Naive thymus-derived CD8-positive, alpha-beta T cell (primary cell): ENCODE measurements at places on chromosomes 16 and 17.

DNA sequence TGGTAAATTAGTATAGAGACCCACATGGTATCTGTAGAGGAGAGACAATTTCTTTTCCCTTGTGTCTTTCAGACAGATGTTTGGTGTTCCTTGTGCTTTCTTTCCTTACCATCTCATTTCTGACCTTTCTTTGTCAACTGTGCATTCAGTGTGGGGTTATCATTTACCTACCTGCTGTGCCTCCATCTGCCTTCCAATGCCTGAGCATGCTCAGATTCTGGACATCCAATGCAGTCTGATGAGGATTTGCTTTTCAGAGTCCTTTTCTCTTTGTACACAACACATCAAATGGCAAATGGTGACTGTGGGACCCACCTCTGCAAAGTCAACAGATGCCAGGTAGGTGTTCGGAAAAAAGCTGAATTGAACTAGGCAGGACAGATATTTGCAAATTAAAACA, 364.8 kb downstream of the CA10 start:
- H3K27me3 ChIP-seq, result peaks cover 30% of the 10 kb centered on the region
- no peak for DNase-seq
- no peak overlapping the region for H3K27ac ChIP-seq

GRCh38 chr16:89458551-89458950, 31.8 kb downstream of the ANKRD11 start:
- H3K36me3 ChIP-seq, result peaks cover 6% of the 10 kb centered on the region
- peak overlapping the region; percentile 7 for H3K27ac ChIP-seq
- no peak for DNase-seq

- no peaks in the 10 kb centered on the region for H3K36me3 ChIP-seq
- peaks cover 46% of the 10 kb centered on the region for H3K27me3 ChIP-seq
- DNase-seq, result no peak
- no peak overlapping the region for H3K4me3 ChIP-seq
- no peak overlapping the region for H3K27ac ChIP-seq
Observed at GRCh38 chr17:55242476-55242875, 22.3 kb upstream of the HLF start.

- DNase-seq, result no peak
- H3K27me3 ChIP-seq, result no peaks in the 10 kb centered on the region
- H3K4me1 ChIP-seq, result no peaks in the 10 kb centered on the region
- no peaks in the 10 kb centered on the region for H3K36me3 ChIP-seq
- H3K27ac ChIP-seq, result no peak overlapping the region
- H3K4me3 ChIP-seq, result no peak overlapping the region
Observed at GRCh38 chr17:44797802-44798201, 32.3 kb downstream of the GJC1 start.

GRCh38 chr17:76079956-76080767, 1.2 kb downstream of the ZACN start:
- peaks cover 47% of the 10 kb centered on the region for H3K4me1 ChIP-seq
- peaks cover 13% of the 10 kb centered on the region for H3K27me3 ChIP-seq
- H3K36me3 ChIP-seq, result peaks cover 16% of the 10 kb centered on the region

DNA sequence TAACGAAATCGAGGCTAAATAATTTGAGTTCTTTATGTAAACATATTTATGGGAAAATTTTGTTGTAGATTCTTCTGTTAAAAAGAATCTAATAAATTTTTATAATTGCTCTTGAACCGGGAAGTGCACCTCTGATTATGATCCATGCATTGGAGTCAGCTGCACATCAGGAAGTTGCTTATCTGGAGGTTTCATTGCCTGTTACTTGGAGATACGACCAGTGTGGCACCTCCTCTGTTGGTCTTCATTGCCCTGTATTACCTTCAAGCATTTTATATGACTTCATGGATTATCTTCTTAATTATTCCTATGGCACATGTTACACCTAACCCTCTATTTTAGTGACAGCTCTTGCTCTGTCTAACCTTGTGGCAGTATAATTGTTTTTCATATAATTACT, 312.6 kb upstream of the TBX2 start:
- no peak overlapping the region for H3K4me3 ChIP-seq
- DNase-seq, result no peak
- peaks cover 17% of the 10 kb centered on the region for H3K36me3 ChIP-seq
- H3K4me1 ChIP-seq, result no peaks in the 10 kb centered on the region

GRCh38 chr16:79608976-79609375, 8.4 kb upstream of the MAF start:
- no peak overlapping the region for H3K27ac ChIP-seq
- no peaks in the 10 kb centered on the region for H3K4me1 ChIP-seq
- H3K4me3 ChIP-seq, result no peak overlapping the region
- no peak for DNase-seq
- H3K36me3 ChIP-seq, result no peaks in the 10 kb centered on the region
- peaks cover 29% of the 10 kb centered on the region for H3K27me3 ChIP-seq

DNA sequence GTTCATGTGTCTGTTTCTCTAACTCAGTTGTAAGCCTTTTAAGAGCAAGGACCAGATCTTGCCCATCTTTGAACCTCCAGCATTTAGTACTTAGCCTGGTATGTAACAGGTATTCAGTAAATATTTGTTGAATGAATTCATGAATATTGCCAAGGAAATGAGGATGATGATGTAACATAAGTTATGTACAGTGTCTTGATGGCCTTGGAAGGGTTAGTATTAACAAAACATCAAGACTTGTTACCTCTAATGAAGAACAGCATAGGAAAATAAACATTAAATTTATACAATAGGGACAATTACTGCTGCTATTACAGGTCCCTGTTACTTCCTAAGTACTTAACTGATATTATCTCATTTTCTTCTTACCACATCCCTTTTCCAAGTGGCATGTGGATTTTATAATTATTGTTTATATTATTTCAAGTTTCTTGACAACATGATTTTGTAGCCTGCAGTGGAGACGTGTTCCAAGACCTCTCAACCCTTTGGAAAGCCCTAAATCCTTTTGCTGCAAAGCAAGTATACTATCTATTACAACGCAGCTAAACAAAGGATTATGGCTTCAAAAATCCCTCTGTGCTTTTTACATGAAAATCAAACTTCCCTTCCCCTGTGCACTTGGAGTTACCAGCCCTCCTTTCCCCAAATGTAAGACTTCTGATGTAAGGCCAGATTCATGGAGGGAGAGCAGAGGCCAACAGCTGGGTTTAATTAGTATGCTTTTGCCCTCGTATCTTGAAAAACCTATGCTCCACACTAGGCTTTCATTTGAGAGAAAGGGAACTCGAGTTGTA, 77.4 kb upstream of the SMIM36 start:
- no peaks in the 10 kb centered on the region for H3K36me3 ChIP-seq
- DNase-seq, result no peak
- H3K27ac ChIP-seq, result no peak overlapping the region
- peaks cover 9% of the 10 kb centered on the region for H3K27me3 ChIP-seq

GRCh38 chr17:70606086-70606485, 436.8 kb downstream of the KCNJ2 start:
- H3K27ac ChIP-seq, result no peak overlapping the region
- H3K4me1 ChIP-seq, result no peaks in the 10 kb centered on the region
- no peak for DNase-seq
- H3K27me3 ChIP-seq, result peaks cover 8% of the 10 kb centered on the region
- no peak overlapping the region for H3K4me3 ChIP-seq
- no peaks in the 10 kb centered on the region for H3K36me3 ChIP-seq

GRCh38 chr17:58228679-58229078, 9.6 kb upstream of the MKS1 start:
- DNase-seq, result no peak
- H3K27me3 ChIP-seq, result peaks cover 25% of the 10 kb centered on the region
- H3K4me1 ChIP-seq, result no peaks in the 10 kb centered on the region
- no peak overlapping the region for H3K27ac ChIP-seq
- no peaks in the 10 kb centered on the region for H3K36me3 ChIP-seq

DNA sequence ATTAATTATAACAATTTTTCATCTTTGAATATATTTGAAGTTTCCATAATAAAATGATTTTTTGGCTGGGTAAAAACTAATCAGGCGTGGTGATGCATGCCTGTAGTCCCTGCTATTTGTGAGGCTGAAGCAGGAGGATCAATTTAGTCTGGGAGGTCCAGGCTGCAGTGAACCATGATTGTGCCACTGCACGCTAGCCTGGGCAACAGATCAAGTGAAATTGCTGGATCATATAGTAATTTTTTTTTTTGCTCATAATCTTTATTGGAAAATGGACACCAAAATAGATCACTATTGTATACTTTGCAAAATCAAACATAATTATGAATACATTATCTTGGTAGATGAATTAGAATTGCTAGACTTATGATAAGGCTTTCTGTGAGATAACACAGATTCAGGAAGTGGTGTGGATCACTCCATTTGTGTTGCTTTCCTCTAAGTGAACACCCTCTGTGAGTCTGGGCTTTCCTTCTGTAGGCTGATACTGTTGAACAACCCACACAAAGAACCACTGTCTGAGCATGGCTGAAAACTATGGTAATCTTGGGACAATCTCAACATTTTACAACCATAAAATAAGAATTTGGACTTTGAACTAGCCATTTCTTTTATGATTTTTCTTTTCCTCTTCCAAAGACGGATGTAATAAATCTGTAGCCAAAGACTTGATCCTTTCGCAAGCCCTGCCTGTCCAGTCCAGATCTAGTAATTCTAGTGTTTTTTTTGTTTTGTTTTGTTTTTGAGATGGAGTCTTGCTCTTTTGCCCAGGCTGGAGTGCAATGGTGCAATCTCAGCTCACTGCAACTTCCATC, 5.6 kb upstream of the ST3GAL2 start:
- H3K36me3 ChIP-seq, result no peaks in the 10 kb centered on the region
- H3K27me3 ChIP-seq, result no peaks in the 10 kb centered on the region
- H3K4me3 ChIP-seq, result no peak overlapping the region
- no peak overlapping the region for H3K27ac ChIP-seq

- H3K27ac ChIP-seq, result no peak overlapping the region
- no peaks in the 10 kb centered on the region for H3K36me3 ChIP-seq
- DNase-seq, result no peak
- H3K4me1 ChIP-seq, result peaks cover 12% of the 10 kb centered on the region
- H3K27me3 ChIP-seq, result no peaks in the 10 kb centered on the region
Observed at GRCh38 chr16:53103811-53104210, 49.0 kb downstream of the CHD9 start.

- no peak overlapping the region for H3K4me3 ChIP-seq
- H3K27ac ChIP-seq, result no peak overlapping the region
- peaks cover 33% of the 10 kb centered on the region for H3K36me3 ChIP-seq
- no peaks in the 10 kb centered on the region for H3K27me3 ChIP-seq
- H3K4me1 ChIP-seq, result no peaks in the 10 kb centered on the region
Observed at GRCh38 chr17:3029213-3029913, 34.0 kb downstream of the OR1D5 start.

DNA sequence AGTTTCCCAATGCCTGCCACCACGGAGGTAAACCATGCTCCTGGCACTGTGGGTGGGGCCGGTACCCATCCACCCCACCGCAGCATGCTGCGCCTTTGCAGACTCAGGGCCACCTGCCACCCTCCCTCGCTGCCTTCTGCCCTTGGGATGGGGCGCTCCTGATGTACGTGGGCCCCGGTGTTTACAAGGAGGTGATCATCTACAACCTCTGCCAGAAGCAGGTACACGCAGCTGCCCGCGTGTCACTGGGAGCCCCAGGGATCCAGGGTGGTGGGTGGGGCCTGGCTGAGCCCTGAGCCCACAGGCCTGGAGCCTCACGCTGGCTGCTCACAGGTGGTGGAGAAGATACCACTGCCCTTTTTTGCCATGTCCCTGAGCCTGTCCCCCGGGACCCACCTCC, 1.4 kb upstream of the RHOT2 start:
- no peak overlapping the region for H3K27ac ChIP-seq
- H3K36me3 ChIP-seq, result no peaks in the 10 kb centered on the region
- H3K27me3 ChIP-seq, result no peaks in the 10 kb centered on the region
- peaks cover 14% of the 10 kb centered on the region for H3K4me1 ChIP-seq

- H3K27me3 ChIP-seq, result no peaks in the 10 kb centered on the region
- peak overlapping the region; percentile 80 for H3K27ac ChIP-seq
- H3K4me1 ChIP-seq, result peaks cover 3% of the 10 kb centered on the region
- no peak for DNase-seq
Observed at GRCh38 chr17:76826330-76827068, 41.7 kb upstream of the MGAT5B start.

DNA sequence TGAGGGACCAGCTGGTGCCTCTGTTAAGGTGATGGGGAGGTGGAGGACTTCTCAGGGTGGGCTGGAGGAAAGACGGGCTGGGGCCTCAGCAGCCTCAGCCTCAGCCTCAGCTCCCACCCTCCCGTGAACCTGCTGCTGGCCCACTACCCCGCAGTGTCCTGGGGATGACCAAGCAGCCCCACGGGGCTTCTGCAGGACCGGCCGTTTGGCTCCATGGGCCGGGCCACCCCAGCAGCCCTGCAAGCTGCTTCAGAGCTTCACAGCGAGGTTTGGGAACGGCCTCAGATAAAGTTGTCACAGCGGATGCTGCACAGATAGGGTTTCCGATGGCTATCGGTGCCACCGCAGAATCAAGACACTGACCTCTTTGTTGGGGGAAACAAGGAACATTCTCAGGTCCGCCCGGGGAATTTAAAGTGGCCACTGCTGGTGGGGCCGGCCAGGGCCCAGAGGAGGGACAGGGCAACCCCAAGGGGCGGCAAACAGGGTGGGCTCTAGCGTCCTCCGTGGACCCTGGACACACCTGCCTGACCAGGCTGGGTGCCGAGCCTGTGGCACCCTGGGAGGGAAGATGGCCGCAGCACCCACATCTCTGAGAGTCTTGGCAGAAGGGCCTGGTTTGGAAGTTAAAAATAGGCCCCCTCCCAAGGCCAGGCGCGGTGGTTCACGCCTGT, 47.8 kb upstream of the ZC3H18 start:
- no peaks in the 10 kb centered on the region for H3K27me3 ChIP-seq
- no peak overlapping the region for H3K27ac ChIP-seq
- H3K4me1 ChIP-seq, result no peaks in the 10 kb centered on the region
- H3K4me3 ChIP-seq, result no peak overlapping the region
- DNase-seq, result no peak

DNA sequence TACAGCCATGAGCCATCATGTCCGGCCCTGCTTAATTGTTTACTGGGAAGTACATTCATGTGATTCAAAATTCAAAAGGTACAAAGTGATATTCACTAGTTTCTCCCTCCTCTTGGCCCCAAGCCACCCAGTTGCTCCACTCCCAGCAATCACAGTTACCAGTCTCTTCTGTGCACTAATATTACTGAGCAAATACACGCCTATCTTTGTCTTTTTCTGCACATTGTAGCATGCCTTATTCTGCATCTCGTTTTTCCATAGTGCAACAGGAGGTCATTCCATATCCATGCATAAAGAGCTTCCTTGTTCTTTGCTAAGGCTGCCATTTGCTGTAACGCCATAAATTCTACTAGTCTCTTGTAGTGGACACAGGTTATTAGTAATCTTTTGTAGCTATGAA, 2.2 kb upstream of the ALOX15 start:
- H3K4me3 ChIP-seq, result no peak overlapping the region
- peaks cover 54% of the 10 kb centered on the region for H3K27me3 ChIP-seq
- H3K36me3 ChIP-seq, result no peaks in the 10 kb centered on the region
- no peak for DNase-seq

GRCh38 chr17:70307430-70308225, 138.3 kb downstream of the KCNJ2 start:
- no peak overlapping the region for H3K27ac ChIP-seq
- no peak for DNase-seq
- H3K36me3 ChIP-seq, result no peaks in the 10 kb centered on the region
- H3K4me3 ChIP-seq, result no peak overlapping the region

- H3K4me1 ChIP-seq, result peaks cover 89% of the 10 kb centered on the region
- H3K27ac ChIP-seq, result peak overlapping the region; percentile 98
- H3K27me3 ChIP-seq, result no peaks in the 10 kb centered on the region
- no peaks in the 10 kb centered on the region for H3K36me3 ChIP-seq
- peak overlapping the region; percentile 66 for H3K4me3 ChIP-seq
Observed at GRCh38 chr16:27237219-27238015, 31.2 kb downstream of the NSMCE1 start.
